ENCODE measurements at places on chromosomes 5 and 9.
A peak's percentile ranks its signal among the peaks of the same experiment; 100 is the strongest.

DNA sequence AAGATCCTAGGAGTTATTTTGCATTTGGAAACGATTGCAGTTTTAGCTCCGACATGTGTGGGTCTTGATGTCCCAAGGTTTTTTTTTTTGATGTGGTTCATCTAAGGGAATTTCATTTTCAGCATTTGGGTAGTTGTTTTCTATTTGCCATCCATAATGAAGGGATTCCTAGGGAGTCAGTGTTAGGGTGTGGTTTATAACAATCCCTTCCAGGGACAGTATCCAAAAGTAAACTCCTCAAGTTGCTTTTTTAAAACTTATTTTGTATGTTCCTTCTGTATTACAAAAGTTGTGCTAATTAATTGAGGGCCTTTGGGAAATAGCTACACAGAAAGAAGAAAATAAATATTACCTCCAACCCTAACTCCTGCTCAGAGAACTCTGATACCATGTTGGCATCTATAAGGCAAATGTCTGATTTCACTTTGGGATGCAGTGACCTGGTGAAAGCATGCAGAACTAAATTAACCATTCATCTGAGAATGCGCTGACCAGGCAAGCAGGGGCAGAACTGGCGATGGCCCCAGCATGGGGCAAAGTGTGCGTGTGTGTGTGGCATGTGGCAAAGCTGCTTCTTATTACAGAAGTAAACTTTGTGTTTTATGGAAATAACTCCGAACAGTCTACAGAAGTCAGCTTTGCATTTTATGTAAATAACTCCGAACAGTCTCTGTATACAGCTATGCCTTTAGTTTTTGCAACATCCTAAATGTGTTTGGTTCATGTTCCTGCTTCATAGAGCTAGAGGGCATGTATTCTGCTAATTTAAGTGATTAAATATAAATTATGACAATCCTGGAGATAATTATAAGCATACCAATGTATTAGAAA lies 237.2 kb downstream of the TRPM3 start:
- DNase-seq = no peak

DNA sequence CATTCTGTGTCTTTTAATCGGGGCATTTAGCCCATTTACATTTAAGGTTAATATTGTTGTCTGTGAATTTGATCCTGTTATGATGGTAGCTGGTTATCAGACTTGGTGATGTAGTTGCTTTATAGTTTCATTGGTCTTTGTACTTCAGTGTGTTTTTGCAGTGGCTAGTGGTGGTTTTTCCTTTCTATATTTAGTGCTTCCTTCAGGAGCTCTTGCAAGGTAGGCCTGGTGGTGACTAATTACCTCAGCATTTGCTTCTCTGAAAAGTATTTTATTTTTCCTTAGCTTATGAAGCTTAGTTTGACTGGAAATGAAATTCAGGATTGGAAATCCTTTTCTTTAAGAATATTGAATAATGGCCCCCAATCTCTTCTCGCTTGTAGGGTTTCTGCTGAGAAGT lies 156.9 kb downstream of the CNTLN start:
- peak; percentile 14 for DNase-seq

- DNase-seq = peak; percentile 96
These were observed 190.3 kb downstream of the GOLPH3 start for GRCh38 chr5:31983851-31984250.

GRCh38 chr5:180119031-180119902 lies 47.7 kb upstream of the RNF130 start:
- DNase-seq = no peak

- DNase-seq = no peak
These were observed 17.0 kb downstream of the BTF3 start for GRCh38 chr5:73515232-73515631.
